ENCODE measurements at places on chromosomes 5 and 9.

DNA sequence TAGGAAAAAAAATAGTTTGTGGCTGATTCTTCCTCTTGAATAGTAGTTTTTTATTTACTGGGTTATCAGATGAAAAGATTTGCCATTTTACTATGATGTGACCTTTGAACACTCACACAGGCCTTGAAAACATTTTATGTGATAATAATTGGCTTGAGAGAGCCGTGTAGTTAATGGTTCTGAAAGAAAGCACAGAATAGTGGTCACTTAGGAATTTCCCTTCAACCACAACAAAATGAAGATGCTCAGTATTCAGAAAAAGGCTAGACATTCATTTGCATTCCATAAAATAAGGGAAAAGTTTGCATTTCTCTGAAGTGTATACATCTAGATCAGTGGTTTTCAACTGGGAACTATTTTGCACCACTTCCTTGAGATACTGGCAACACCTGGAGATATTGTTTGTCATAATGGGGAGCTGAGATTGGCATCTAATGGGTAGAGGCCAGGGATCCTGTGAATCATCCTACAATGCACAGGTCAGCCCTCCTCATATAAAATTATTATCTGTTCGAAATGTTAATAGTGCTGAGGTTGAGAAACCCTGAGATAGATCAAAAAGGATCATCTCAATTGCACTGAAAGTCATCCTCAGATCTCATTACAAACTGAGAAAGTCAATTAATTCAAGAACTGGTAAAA lies 446.4 kb upstream of the CCNG1 start:
- no peak for DNase-seq

GRCh38 chr9:87428659-87429058 lies 69.0 kb upstream of the DAPK1 start:
- DNase-seq, result no peak

- DNase-seq, result no peak
Measured at GRCh38 chr5:59249160-59249559, 644.4 kb downstream of the PDE4D start.

GRCh38 chr9:135379540-135380267 lies 99.9 kb upstream of the PPP1R26 start:
- no peak for DNase-seq

- no peak for DNase-seq
Measured at GRCh38 chr5:14184725-14185124, 41.6 kb downstream of the TRIO start.

DNA sequence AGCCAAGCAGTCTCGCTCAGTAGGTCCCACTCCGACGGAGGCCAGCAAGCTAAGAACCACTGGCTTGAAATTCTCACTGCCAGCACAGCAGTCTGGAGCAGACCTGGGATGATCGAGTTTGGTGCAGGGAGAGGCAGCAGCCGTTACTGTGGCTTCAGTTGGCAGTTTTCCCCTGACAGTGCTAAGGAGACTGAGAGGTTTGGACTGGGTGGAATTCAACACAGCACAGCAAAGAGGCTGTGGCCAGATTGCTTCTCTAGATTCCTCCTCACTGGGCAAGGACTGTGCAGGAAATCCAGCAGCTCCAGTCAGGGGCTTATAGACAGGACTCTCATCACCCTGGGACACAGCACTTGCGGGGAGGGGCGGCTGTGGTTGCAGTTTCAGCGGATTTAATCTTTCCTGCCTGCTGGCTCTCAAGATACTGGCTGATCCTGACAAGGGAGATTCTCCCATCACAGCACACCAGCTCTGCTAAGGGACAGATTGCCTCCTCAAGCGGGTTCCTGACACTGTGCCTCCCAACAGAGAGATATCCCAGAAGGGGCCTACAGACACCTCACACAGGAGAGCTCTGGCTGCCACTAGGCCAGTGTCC lies 122.1 kb downstream of the YIPF5 start:
- no peak for DNase-seq

DNA sequence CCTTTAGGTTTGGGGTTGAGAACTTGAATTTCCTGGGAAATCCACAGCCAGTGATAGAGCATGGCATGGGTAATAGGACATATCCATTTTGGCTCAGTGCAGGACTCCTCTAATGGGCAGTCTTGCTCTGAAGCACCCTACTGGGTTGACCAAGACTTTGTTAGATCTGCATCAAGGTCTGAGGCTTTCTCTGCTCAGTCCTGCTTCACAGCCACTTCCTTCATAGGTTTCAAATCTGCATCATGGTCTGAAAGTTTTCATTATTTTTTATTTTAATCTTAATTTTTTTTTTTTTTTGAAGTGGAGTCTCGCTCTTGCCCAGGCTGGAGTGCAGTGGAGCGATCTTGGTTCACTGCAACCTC lies 36.5 kb downstream of the KIF2A start:
- no peak for DNase-seq

GRCh38 chr5:114981111-114981510 lies 188.6 kb downstream of the TRIM36 start:
- no peak for DNase-seq

DNA sequence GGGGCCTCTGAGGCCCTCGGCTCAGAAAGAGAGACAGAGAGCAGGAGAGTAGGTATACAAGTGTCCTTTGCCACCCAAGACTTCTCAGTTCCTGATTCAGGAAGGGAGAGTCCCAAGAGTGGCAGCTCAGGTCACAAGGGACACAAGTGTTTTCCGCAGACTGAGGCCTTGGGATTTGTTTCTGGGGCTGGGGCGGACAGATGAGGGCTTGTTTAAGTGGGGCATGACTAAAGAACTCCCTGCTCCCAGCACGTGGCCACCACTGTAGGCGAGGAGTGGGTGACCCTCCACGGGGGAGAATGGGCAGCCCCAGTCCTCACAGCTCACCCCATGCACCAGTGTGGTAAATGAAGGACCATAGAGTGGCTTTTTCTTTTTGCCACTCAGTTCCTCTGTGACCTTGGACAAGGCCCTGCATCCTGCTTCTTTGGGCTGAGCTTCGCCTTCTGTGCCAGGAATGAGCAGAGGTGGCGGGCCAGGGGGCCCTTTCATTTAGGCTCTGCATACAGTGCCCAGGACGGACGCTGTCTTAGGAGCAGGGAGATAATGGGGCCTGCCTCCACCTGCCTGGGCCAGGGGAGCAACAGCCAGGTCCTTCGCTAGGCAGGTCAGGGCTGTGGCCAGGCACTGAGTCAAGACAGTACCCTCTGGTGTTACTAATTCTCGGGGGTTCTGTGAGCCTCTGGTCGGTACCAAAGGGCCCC lies 50.8 kb downstream of the AMBP start:
- no peak for DNase-seq

DNA sequence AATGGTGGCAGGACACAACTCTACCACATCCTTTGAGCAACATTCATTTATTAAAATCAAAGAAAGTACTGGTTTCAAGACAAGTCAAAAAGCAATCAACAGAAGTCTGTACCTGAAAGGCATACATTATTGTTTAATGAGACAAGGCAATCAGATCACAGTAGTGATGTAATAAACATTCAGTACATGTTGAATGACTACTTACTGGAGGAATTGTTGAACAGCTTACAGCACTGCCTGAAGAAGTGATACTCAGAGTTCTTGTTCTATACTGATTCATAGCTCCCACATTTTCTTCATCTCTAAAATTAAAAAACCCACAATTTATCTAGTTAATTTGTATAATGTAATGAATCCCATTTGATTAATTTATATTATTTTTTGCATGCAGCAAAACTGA lies 18.2 kb downstream of the RIOK2 start:
- no peak for DNase-seq

GRCh38 chr5:157172403-157172802 lies 6.3 kb upstream of the GARIN3 start:
- DNase-seq, result no peak

DNA sequence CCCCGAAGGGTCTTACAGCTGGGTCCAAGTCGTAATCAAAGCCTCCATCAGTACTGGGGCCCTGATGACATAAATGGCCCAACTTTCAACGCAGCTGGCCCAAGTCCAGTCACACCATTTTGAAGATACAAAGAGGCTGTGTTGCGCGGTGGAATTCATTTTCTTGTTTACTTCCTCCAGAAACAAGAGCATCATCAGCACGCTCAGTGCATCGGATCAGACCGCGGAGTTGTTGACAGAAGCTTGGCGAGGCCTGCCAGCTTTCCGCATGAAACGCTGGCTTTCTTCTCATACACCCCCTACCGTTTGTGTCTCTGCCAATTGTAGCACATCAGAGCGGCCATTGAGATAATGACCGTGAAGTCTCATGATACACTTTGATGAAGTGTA lies 101.7 kb upstream of the SPATA31D4 start:
- no peak for DNase-seq

- no peak for DNase-seq
Measured at GRCh38 chr5:84650429-84650828, 265.7 kb upstream of the EDIL3 start.

GRCh38 chr9:128022886-128023285 lies 42.1 kb upstream of the EEIG1 start:
- no peak for DNase-seq

DNA sequence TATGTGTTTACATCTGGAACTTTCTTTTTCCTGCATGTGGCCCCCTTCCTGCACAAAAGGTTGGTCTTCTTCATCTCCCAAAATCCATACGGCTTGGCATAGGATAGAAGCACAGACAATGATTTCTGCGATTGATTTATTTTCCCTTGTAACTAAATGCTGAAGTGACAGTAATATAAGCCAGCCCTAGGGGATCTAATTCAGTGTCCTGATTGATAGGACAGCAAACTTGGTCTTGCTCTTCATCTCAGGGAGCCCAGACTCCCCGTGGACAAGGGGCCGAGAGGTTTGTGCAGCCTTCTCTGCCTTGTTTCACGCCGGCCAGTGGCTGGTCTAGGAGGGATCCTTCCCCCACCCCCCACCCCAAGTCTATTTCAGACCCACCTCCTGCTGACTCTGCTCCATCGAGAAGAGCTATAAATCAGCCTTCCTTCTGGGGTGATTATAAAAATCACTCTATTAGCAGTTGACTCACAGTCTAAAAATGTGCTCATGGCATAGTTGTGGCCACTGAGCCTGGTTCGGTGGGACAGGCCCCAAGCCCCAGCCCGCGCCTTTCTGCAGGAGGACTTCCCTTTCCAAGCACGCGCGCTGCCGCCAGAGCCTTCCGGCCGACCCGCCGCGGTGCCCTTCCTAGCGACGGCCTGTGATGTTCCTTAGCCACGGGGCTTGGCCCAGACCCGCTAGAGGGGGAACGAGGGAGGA lies 89.8 kb upstream of the COL5A1 start:
- DNase-seq, result no peak

DNA sequence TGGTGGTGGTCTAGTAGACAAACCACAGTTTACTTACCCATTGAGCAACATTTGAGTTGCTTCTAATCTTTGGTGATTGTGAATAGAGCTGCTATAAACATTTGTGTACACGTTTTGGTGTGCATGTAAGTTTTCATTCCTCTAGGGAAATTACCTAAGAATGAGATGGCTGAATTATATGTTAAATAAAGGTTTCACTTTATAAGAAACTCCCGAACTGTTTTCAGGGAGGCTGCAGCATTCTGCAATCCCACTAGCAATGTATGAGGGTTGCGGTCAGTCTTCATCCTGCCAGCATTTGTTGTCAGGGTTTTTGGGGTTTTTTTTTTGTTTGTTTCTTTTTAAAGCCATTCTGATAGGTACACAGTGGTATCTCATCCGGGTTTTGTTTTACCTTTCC lies 45.7 kb upstream of the PPARGC1B start:
- DNase-seq, result no peak
